ENCODE measurements at places on chromosomes 3 and 15.

DNA sequence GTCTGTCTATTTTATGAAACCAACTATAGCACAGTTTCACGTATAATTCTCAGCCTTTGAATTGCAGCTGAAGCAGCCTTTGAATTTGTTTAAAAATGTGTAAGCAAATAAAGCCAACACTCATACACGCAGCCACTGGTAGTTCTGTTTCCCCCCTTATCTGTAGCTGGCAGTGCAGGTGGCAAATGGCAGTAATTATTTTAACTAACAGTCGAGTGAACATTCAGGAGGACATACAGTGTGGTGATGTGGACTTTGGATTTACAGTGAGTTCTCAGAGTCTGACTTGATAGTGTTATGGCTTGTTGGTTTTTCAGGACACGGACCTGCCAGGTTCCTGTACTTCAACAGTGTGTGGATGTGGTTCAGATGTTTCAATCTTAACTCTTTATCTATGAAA lies 64.0 kb upstream of the SKOR1 start:
- no peak for DNase-seq

GRCh38 chr3:42164656-42165055 lies 73.5 kb downstream of the TRAK1 start:
- DNase-seq, result no peak

- DNase-seq, result no peak
These were observed 23.8 kb downstream of the STIMATE start for GRCh38 chr3:52873433-52874159.

DNA sequence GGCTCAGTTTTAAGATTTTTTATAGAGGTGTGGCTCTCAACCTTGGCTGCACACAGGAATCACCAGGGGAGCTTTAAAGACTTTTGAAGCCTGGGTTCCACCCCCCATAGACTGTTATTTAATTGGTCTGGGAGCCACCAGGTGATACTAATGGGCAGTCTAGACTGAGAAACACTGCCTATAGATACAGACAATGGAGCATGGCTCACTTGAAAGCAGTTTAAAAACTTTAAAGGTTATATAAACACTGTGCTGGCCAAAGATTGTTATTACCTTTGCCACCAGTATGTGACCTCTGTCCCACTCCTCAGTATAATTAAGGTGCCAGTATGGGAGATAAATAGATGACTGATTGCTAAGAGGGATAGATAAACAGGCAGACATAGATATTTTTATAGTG lies 3.8 kb downstream of the GOLIM4 start:
- DNase-seq, result no peak

DNA sequence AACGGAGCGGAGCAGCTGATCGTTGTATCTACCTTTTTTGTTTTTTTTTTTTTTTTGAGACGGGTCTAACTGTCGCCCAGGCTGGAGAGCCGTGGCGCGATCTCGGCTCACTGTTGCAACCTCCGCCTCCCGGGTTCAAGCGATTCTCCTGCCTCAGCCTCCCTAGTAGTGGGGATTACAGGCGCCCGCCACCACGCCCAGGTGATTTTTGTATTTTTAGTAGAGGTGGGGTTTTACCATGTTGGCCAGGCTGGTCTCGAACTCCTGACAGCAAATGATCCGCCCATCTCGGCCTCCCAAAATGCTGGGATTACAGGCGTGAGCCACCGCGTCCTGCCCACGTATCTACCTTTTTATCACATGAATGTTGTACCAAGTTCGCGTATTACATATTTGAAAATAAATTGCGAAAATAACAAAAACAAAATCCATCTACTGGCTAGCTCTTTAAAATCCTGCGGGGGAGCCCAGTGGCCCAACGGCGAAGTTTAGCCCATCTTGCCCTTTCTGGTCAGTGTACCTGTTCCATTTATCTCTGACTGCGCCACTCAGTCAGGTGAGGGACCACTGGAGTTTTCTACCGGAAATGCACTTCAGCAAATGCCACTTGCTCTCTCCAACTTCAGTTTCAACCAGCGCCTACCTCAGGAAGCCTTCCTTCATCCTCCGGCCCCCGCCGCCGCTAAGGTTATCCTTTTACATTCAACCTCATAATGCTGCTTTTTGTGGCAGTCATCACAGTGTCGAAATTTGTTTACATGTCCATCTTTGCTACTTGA lies 1.2 kb upstream of the EIF3J start:
- DNase-seq, result no peak

GRCh38 chr3:142897807-142898206 lies 8.9 kb upstream of the PCOLCE2 start:
- DNase-seq, result no peak

All from HFF-Myc (cell line).